ENCODE measurements at places on chromosomes 3 and 15.

DNA sequence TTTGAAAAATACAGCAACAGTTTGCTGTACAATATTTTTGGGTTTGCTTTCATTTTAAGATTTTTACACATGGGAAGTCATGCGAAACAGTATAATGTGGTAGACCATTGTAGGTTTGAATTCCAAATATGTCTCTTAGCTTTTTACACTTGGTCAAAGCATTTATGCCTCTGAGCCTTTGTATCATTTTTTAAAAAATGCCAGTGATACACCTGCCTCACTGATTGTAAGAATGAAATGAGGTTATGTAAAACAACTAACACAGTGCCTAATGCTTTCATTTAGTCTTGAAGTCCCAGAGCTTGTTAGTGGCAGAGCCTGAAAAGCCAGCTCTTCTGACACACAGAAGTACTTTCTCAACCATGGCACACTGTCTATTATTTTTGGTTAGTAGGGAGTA is 202.0 kb downstream of the UBE2E2 start:
- DNase-seq: no peak

DNA sequence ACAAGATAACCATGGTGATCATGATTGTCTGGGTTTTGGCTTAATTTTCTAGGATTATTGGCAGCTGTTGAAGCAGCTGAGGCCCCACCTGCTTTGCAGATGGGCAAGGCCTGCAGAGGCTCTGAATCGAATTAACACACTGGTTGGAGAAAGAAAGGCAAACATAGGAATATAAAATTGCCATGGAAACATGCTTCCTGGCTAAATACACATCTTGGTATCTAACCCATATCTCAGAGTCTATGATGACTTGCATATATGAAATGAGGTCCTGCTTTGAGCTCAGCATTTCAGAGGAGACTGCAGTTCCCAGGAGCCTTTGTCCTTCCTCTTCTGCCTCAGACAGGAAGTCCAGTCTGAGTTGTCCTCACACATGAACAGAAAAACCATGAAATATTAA is 24.3 kb upstream of the SV2B start:
- DNase-seq: no peak

GRCh38 chr3:127535901-127536829 is 54.4 kb downstream of the TPRA1 start:
- no peak for DNase-seq

- DNase-seq: no peak
These were observed 335.1 kb upstream of the DCBLD2 start for GRCh38 chr3:99236576-99236975.

DNA sequence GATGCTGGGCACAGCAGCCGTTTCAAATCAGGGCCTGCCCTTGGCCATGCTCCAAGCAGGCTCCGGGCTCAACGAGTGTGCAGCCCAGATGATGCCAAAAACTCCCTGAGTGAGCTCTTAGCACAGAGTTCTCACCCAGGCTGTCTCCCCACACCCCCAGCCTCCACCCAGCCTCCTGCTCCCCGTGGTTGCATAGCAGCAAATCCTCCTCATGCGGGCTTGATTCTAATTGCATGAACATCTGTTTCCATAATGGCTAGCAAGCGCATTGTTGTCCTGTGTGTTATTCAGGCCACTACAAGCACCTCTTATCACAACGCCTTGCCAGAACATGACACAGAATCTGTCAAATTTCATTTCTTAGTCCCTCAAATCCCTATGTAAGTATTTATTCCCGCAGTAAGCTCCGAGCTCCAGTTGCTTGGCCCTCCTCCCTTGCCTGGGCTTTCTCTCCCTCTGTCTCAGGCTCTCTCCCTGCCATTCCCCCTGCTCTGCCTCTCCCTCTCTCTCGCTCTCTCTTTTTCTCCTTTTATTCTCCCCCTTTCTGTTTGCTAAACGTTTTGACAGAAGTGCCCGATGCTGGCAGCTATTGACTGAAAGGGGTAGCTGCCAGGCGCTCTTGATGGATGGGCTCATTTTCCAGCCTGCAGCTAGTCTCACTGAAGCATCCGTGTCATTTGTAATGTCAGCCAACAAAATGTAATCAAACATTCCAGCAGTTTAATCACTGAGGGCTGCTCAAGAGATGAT is 306.5 kb downstream of the IL20RB start:
- DNase-seq: no peak

DNA sequence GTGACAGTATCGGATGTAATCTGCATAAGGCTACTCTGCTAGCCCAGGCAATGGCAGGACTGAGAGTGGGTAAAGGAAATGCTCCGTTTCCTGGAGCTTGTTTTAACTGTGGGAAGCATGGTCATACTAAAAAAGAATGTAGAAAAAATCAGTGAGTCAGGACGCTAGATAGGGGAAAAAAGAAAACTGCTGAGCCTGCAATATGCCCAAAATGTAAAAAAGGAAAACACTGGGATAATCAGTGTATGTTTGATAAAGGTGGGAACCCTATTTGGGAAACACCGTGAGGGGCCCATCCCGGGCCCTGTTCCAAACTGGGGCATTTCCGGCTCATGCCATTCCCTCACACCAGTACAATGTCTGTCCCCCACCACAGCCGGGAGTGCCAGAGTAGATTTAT is 775.8 kb downstream of the ZPLD1 start:
- DNase-seq: no peak

- DNase-seq: no peak
These were observed 989 bp upstream of the VGLL3 start for GRCh38 chr3:86991840-86992435.

DNA sequence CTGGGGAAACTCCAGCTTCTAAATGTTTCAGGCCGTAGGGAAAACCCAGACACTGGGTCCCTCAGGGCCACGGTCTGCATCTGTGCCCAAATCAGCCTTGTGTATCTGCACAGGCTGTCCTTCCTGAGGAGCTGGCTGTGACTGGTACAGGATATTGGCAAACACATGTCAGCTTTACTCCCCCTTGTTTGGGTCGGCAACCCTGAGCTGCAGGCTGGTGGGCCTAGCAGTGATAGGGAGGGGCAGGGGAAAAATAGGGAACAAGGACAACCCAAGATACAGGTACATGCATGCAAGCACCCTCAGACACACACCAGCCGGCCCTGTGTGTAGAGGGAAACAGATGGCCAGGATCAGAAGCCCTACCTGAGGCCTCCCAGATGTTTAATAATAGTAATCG is 28.7 kb upstream of the HCN4 start:
- DNase-seq: no peak
